Natural killer cell treated with Interleukin-12 subunit alpha and Interleukin-12 subunit beta and Interleukin-15 and Interleukin-18, amount 100 ng/mL, for 72 hours (primary cell): ENCODE measurements at places on chromosomes 6 and 20. TPM values are rescaled to one million over a fixed set of nuclear protein-coding genes. Genes with fewer than 3 reads are reported as not detected.

Gene EDN1
- not detected for total RNA-seq

Gene TGM3
- not detected for total RNA-seq

Gene KHDRBS2
- total RNA-seq: not detected

Gene C20orf202
- not detected for total RNA-seq

Gene EPHA7
- not detected for total RNA-seq
